ENCODE measurements at places on chromosomes 13 and 19.
A peak's percentile ranks its signal among the peaks of the same experiment; 100 is the strongest.

DNA sequence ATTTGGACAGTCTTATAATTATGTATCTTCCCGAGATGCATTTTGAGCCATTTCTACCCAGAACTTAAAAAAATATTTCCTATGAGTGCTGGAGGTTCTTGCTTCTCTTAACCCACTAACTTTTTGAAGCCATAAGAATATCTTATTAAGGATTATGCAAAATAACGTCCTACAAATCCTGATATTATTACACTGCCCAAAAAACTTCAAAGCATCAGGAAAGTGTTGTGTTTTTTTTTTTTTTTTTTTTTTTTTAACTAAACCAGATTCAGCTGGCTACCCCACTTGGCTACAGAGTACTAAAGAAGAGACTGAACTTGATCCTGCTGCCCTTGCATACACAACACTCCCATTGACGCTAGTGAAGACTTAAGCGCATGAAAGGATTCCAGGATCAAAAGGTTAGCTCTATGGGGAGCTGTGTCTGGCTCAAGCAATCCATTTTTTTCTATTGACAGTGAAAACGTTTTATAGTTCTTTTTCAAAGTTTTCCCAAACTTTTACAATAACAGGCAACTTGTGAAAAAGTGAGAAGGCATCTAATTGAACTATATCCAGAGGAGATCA, 141.4 kb downstream of the KCNRG start:
- DNase-seq, result no peak

DNA sequence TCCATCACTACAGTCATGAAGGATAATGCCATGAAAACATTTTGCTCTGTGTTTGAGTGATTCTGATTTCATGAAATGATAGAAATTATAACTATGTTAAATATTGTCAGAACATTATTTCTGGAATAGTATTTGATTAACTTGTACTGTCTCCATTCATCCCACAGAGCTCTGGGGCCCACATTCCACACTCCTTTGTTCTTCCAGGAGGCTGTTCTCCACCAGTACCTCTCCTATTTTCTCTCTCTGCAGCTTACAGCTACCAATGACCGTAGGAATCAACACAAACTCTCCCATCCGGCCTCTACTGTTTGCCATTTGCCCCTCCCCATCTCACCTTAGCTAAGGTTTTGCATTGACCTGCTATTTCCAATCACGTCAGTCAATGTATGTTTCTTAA, 240.9 kb downstream of the LMO7 start:
- no peak for DNase-seq

DNA sequence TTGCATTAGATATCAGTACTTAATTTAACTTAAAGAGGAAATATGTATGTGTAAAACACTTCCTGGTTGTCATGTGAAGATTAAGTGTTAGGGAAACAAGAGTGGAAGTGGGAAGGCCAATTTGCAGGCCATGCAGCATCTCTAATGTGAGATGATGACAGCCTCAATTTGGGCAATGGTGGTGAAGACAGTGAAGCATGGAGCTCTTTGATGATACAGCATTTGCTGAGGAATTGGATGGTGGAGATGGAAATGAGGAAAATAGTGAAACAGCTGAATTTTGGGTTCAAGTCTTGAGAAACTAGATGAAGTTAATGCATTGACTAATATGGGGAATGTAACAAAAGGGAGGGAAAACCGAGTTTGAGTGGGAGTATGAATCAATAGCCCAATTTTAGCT, 231.7 kb upstream of the MIR17HG start:
- DNase-seq, result no peak

DNA sequence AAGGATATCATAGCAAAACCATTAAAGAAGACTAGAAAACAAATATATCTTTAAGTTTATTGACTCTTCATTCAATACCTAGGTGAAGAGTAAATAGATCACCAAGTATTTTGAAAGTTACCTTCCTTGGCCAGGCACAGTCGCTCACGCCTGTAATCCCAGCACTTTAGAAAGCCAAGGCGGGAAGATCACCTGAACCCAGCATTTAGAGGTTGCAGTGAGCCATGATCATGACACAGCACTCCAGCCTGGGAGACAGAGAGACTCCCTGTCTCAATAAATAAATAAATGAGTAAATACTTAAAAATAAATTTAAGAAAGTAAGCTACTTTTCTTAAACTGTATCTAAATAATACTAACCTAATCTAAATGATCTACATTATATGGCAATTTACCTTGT, 8.9 kb upstream of the WBP4 start:
- no peak for DNase-seq

- no peak for DNase-seq
Observed at GRCh38 chr13:112561478-112561877, 26.5 kb downstream of the TUBGCP3 start.

GRCh38 chr19:14835011-14835410, at the start of the genes OR7A5 and OR7C1:
Gene OR7A5 (minus strand): TSS chr19:14835185. CDS start chr19:14828241, 6,944 bp downstream.
Gene OR7C1 (minus strand): TSS chr19:14835185. CDS start chr19:14800136, 35,049 bp downstream.
- peak; percentile 9 for DNase-seq

DNA sequence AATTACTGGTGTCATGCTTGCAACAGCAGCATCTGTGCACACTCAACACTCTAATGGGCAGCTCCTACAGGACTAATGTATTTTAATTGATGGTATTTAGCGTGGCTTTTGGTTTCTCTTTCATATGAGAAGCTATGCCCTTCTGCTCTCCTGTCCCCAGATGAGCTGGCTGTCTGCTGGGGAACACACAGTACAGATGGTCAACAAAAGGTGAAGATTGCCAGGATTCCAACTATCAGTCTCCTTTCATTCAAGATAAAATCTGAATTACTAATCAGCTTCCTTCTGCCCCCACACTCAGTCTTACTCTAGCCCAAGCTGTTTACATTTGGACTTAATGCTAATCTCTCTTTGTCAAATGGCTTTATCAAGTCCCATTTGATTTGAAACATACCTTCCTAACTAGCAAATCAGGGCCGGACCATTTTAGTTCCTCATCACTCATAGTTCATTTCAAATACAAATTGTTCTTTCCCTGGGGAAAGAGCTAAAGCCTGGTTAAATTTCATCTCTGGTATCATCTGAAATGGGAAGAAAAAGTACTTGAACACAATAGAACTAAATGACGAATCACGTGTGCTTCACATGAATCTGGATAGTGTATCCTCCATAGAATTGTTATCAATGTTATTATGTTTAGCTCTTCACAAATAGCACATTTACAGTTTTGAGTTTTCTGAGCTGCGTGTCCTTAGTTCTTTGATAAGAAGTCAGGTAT, 988.0 kb downstream of the PCDH17 start:
- DNase-seq, result no peak

- DNase-seq, result no peak
Observed at GRCh38 chr19:47319923-47320871, 10.5 kb downstream of the C5AR1 start.

GRCh38 chr19:40163541-40164129, 27.6 kb upstream of the MAP3K10 start:
- DNase-seq, result no peak

DNA sequence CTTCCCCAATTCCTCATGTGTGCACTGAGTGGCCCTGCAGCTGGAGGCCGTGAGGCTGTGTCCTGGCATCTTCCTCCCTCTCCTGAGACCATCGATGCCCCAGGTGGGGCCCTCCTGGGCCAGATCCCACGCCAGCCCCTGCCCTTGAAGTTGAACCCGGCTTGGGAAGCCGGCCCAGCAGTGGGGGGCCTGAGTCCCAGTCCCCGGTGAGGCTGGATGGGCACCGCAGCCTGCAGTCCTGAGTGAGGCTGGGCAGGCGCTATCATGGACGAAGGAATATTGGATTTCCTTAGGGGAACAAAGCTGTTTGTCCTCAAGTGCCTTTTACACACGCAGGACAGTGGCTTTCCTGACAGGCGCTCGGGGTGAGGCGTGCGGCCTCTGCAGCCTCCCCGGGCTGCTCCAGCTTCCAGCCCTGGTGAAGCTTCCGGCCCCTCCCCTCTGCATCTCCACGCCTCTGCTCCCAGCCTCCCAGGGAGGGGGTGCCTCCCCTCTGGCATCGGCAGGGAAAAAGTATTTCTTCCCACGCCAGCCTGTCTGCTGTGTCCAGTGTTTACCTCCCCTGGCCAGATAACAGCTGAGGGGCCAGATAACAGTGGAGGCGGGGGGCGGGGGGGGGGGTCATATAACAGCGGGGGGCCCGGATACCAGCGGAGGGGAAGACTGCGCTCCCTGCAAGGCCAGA, 159.5 kb downstream of the KDM4B start:
- DNase-seq, result no peak

DNA sequence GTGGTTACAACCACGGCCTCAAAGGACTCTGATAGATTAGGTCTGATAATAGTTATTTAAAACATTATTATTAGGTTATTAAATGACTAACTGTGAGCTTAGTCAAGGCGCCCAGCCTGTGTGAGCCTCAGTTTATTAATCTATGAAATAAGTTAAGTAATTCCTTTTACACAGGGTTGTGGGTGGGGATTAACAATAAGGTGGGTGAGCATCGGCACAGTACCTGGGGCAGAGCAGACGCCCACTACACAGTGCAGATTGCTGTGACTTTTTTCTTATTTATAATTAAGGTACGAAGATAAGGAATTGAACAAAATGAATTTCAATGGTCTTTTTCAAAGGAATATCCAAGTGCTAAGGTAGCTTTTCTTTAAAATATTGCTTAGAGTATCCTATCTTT, 132.2 kb downstream of the KATNAL1 start:
- DNase-seq, result no peak

- no peak for DNase-seq
Observed at GRCh38 chr13:91066745-91067144, 280.7 kb upstream of the MIR17HG start.

DNA sequence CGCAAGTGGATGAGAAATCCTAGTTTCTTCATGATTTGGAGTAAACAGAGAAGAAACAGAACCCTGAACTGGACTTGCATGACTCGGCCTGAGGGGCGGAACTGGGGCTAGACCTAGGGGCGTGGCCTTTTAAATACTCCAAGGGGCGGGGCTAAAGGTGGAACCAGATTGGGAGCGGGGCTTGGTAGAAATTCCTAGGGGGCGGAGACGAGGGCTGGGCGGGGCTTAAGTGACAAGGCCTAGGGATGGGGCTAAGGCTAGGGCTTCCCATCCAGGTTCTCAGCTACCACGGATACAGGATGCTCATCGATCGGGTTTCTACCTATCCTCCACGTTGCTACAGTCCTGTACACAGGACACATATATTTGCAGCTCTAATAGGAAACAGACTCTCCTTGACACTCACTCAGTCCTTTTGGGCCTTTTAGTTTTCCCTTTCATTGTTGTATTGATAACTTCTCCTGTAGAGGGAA, 372 bp upstream of the ZNF699 start:
- peak; percentile 89 for DNase-seq

GRCh38 chr19:43711751-43712355, 4.0 kb upstream of the IRGC start:
- peak; percentile 56 for DNase-seq

DNA sequence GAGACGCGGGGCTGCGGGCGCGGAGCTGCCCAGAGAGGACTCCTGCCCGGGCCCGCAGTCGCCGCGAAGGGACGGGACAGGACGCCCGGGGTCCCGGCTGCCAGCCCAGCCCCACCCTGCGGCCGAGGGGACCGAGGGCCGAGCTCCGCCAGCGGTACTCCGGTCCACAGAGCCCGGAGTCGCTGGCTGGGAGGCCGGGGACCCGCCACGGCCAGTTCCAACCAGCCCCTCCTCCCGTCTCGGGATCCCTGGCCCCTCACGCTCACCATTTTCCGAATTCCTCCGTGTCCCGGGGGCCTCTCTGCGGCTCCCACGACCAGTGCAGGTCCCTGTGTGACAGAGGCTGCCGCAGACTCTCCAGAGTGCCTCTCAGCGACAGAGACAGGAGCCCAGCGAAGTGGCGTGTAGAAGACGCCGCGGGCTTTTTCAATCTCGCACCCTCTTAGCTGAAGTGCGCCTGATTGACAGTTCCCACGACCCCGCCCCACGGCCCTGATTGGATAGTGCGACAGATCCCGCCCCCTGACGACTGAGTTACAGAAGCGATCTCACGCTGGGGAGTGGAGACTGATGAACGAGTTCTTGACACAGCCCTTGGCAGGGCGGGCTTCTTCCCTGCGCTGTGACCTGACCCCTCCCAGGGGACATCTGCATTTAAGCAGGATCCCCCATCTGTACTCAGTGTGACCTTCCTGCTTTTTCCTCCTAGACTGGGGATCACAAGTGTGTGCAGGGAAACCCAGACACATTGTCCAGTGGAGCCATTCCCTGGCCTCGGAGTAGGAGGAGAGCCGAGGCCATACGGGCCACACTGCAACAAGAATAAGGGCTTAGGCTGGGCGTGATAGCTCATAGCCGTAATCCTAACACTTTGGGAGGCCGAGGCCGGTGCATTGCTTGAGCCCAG, 44.0 kb downstream of the ZNF823 start:
- peak; percentile 93 for DNase-seq

- DNase-seq, result no peak
Observed at GRCh38 chr13:69556540-69557196, 551.0 kb upstream of the ATXN8OS start.

- DNase-seq, result peak; percentile 95
Observed at GRCh38 chr19:53977991-53978731, 13.3 kb upstream of the CACNG6 start.

DNA sequence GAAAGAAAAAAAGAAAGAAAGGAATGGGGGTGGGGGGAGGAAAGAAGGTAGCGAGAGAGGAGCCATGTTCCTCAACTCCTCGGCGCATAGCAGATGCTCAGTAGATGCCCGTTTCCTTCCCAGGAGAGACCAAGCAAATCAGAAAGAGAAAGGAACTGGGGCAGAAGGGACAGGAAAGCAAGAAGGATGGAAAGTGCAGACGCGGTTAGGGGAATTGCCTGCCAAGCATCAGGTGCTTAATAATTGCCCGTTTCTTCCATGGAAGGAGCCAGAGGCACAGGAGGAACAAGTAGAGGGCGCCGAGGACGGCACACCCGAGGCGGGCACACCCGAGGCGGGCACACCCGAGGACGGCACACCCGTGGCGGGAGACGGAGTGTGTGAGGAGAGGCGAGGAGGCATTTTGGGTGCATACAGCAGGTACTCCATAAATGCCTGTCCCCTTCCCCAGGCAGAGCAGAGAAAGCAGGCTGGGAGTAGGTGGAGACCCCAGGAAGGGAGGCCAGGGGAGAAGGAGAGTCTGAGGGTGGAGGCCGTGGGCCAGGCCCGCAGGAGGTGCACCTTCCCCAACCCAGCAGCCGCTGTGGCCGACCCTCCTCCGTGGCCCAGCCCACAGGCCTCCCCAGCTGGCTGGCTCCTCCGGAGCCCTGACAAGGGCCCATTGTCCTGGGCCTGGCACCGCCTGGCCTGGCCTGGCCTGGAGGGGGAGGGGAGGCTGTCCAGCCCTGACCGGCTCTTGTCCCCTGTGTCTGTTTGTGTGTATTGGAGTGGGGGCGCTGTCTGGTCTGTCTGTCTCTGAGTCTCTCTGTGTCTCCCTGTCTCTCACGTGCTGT, 14.6 kb downstream of the JOSD2 start:
- peak; percentile 33 for DNase-seq

GRCh38 chr19:58440556-58440955, 603 bp upstream of the ZNF132 start:
- DNase-seq, result no peak

DNA sequence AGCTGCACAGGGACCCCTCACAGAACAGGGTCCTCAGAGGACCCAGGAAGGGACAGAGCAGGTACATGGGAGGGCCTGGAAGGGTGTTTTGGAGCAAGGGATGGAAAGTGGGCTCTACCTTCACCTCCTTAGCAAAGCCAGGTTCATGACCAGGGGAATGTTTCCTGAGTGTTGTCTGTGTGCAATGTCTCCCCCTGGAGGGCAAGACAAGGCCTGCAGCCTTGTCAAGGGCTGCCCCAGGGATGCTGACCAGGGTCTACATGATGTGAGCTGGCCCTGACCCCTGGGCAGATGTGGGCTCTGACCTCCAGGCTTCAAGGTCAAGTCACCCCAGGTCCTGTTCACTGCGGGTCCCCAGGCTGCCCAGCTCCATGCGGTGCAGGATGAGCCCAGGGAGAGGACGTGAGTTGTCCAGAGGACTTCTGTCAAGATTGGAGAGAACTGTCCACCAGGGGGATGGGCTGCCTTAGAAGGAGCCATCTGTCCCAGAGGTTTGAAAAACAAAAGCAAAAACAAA, 1.0 kb upstream of the CEACAM1 start:
- DNase-seq, result peak; percentile 38
